ENCODE measurements at places on chromosomes 1 and 21. TPM values are rescaled to one million over a fixed set of nuclear protein-coding genes. Genes with fewer than 3 reads are reported as not detected.
A peak's percentile ranks its signal among the peaks of the same experiment; 100 is the strongest.

DNA sequence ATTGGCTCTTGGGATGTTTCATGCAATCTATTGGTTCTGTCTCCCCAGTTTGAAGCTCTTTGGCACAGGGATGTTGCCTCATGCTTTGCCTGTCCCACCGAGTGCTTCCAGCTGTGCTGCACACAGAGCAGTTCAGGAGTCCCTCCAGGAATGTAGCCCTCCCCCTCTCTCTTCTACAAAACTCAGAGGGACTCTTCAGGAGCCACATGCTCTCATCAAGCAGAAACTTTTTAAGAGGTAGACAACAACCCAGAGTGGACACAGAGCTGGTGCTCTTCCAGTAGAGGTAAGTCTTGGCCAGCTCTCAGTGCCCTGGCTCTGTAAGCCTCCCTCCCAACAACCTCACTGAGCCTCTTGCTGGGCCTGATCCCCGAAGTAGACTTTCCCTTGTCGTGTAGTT is 11.6 kb upstream of the ZNF697 start:
- no peak overlapping the region for H3K27ac ChIP-seq
- peak; percentile 35 for DNase-seq
- H3K27me3 ChIP-seq, result no peaks in the 10 kb centered on the region
- no peaks in the 10 kb centered on the region for H3K36me3 ChIP-seq
- H3K4me1 ChIP-seq, result peaks cover 52% of the 10 kb centered on the region

- peaks cover 4% of the 10 kb centered on the region for H3K27me3 ChIP-seq
- no peak for DNase-seq
- H3K4me3 ChIP-seq, result no peak overlapping the region
These were observed 107.4 kb upstream of the ZBTB40 start for GRCh38 chr1:22344329-22344630.

DNA sequence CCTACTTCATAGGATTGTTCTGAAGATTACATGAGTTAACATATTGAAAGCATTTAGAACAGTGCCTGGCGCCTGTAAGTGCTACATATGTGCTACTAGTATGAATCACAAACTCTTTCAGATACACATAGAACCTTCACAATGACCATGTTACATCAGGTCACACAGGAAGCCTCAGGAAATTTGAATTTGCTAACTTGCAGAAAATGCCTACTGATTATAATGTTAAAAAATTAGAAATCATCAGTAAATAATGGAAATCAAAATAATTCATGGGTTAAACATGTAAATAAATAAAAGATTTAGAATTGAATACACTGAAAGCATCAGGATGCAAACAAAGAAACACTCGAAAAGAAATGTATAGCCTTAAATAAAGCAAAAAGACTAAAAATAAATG is 94.9 kb downstream of the SPAG17 start:
- no peak for DNase-seq
- H3K27me3 ChIP-seq, result no peaks in the 10 kb centered on the region
- no peak overlapping the region for H3K27ac ChIP-seq
- peaks cover 8% of the 10 kb centered on the region for H3K4me1 ChIP-seq

DNA sequence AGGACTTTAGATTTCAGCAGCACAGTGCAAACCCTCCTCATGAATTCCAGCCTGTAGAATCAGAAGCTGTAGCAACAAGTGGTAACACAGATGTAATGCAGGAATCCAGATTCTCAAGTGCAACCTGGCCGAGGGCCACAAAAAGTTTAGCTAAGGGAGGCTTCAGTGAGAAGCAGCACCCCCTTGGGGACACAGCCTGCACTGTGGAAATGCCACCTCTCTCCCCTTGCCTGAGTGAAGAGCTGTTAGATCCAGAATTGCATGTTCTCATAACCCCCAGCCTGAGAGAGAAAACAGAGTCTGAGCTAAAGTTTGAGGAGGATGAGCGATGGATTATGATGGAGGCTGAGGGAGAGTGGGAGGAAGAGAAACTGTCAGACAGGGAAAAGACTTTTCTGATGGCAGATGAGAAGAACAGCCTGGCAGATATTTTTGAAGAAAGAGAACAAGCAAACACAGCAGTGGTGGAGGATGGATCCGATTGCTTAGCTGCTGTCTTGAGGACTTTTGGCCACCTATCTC is 80.5 kb upstream of the BMP8A start:
- peak; percentile 48 for DNase-seq
- H3K4me1 ChIP-seq, result peaks cover 64% of the 10 kb centered on the region
- H3K27ac ChIP-seq, result 0 out of 2 replicates have a peak overlapping the region, but pooled peaks have one; percentile 7
- H3K4me3 ChIP-seq, result peak overlapping the region; percentile 60
- H3K27me3 ChIP-seq, result no peaks in the 10 kb centered on the region

DNA sequence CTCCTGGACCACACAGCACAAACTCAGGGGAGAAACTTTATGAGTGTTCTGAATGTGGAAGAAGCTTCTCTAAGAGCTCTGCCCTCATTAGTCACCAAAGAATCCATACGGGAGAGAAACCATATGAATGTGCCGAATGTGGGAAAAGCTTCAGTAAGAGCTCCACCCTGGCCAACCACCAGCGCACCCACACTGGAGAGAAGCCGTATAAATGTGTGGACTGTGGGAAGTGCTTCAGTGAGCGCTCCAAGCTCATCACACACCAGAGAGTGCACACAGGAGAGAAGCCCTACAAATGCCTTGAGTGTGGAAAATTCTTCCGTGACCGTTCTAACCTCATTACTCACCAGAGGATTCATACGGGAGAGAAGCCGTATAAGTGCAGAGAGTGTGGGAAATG is 22.5 kb downstream of the ZSCAN20 start:
- DNase-seq, result no peak
- H3K4me3 ChIP-seq, result no peak overlapping the region
- H3K27me3 ChIP-seq, result peaks cover 15% of the 10 kb centered on the region
- peaks cover 59% of the 10 kb centered on the region for H3K36me3 ChIP-seq
- peaks cover 5% of the 10 kb centered on the region for H3K4me1 ChIP-seq
- no peak overlapping the region for H3K27ac ChIP-seq

DNA sequence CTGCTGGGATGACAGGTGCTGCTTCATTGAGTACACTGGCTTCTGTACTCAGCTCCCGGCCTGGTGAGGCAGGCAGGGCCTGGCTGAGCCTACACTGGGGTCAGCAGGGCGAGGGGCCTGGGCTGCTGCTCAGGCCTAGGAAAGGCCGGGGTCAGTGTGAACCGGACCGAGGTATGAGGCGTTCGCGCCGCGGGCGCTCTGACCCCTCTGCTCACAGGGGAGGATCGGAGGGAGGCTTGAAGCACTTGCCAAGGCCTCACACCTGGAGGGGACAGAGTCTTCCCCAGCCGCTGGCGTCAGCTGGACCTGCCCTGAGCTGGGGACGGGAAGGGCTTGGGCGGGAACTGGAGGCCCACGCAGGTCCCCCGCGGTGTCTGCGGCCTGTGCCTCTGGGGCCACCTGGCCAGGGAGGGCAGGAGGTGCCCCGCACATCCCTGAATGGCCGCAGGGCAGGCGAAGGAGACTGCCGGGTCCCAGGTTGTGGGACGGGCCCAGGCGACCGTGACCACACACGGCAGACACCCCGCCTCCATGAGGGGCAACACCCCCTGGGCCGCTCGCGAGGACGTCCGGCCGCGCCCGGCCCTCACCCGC is 466 bp downstream of the PEX10 start:
- peak overlapping the region; percentile 83 for H3K4me3 ChIP-seq
- peaks cover 16% of the 10 kb centered on the region for H3K4me1 ChIP-seq
- peak; percentile 32 for DNase-seq

DNA sequence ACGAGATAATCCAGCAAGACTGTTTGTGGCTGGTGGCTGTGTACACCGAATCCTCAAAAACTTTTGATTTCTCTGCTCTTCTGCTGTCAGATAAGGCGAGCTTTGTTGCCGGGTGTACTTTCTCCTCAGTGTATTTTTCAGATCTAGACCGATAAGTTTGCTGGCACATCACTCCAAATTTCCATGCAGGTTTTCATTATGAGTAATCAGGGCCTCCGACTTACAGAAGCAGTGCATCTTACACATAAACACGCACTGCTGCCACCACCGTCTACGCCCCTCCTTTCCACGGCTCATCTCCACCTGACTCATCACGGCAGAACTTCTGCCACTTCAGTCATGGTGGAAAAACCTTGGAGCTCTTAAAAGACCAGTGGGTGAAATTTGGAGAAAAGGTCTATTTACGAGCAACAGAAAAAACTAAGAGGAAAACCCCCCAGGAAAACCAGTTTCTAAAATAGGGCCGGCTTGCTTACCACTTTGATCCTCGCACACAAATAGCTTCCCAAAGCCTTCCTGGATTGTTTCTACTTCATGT is 7.7 kb downstream of the ZBTB21 start:
- no peak for DNase-seq
- H3K36me3 ChIP-seq, result peaks cover 31% of the 10 kb centered on the region
- no peak overlapping the region for H3K27ac ChIP-seq
- no peak overlapping the region for H3K4me3 ChIP-seq

DNA sequence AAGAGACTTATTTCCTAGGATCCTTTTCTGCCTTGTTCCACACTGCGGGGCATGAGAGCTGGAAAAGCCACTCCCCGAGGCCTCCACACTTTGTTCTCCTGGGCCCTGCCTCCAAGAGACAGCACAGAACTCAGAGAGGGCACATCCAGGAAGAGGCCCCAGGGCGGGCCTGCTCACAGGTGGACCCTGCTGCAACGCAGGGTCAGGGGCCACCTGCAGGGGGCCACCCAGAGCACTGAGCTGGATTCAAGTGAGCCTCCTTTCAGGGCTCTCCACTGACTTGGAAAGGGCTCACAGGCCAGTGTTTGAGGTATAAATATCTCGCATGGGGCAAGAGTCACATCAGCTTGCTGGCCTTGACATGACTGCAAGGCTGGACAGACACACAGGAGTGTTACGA is 4.8 kb downstream of the RGS16 start:
- peak; percentile 64 for DNase-seq
- H3K27ac ChIP-seq, result peak overlapping the region; percentile 32
- no peak overlapping the region for H3K4me3 ChIP-seq
- peaks cover 8% of the 10 kb centered on the region for H3K4me1 ChIP-seq
- peaks cover 2% of the 10 kb centered on the region for H3K27me3 ChIP-seq

DNA sequence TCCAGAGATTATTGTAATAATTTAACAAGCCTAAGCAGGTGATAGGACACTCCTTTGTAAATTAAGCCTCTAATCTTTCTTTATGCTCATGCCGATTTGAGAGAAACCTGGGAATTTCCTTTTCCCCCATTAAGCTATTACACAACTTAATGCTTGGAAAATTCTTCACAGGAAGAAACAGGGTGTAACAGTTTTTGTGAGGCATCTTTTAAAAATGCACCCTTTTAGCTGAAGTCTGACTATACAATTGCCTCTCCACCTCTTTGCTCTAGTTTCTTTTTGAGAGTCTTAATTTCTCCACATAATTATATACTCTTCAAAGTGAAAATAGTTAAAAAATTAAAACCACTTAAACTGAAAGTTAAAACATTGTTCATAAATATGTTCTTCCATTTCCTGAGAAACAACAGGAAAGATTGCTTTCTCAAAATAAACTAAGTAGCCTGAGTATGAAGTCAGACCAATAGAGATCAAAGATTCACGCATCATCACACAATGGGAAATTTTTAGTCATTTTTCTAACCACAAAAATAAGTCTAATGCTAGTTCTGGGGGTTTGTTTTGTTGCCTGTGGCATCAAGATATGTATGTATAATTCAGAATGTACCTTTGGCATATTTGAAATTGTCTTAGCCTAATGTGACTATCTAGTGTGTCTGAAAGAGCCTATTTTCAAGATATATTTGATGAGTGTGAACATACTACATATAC is 34.7 kb downstream of the LRRC8D start:
- no peaks in the 10 kb centered on the region for H3K4me1 ChIP-seq
- no peak overlapping the region for H3K27ac ChIP-seq
- no peak overlapping the region for H3K4me3 ChIP-seq
- H3K36me3 ChIP-seq, result peaks cover 4% of the 10 kb centered on the region

- no peak for DNase-seq
- no peak overlapping the region for H3K27ac ChIP-seq
- H3K4me1 ChIP-seq, result no peaks in the 10 kb centered on the region
- H3K4me3 ChIP-seq, result no peak overlapping the region
These were observed 2084.5 kb downstream of the MRPL39 start for GRCh38 chr21:23522751-23523150.

GRCh38 chr1:64136752-64137411 is 66.5 kb upstream of the UBE2U start:
- peaks cover 7% of the 10 kb centered on the region for H3K4me1 ChIP-seq
- peak; percentile 84 for DNase-seq
- no peak overlapping the region for H3K27ac ChIP-seq
- H3K36me3 ChIP-seq, result peaks cover 27% of the 10 kb centered on the region

- no peak overlapping the region for H3K4me3 ChIP-seq
- DNase-seq, result no peak
- H3K27me3 ChIP-seq, result peaks cover 6% of the 10 kb centered on the region
These were observed 60.6 kb downstream of the RIPK4 start for GRCh38 chr21:41706263-41706639.

The IFI44 gene
- total RNA-seq, result not detected

The SLFNL1 gene
- not detected for total RNA-seq

The ERO1B gene
- 4.7 TPM for total RNA-seq

The LRRC39 gene
- total RNA-seq, result 0.25 TPM

The TP73 gene
- 5.7 TPM for total RNA-seq
